ENCODE measurements at places on chromosomes 12 and 14.

DNA sequence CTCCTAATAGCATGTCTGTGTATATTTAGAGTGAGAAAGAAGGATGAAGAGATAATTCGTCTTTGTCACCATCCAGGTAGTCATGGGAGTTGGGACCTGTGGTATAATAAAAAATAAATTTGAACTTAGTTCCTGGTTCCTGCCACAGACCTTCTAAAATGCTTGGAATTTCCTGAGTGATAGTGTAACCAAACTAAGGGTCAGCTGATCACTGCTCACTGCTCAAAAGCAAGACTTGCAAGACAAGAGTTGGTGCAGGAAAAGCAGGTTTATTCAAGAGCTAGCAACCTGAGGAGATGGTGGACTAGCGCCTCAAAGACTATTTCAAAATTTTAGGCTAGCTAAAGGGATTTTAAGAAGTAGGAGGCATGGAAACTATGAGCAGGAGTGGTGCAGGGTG is 19.1 kb downstream of the ANG start:
- no peak for ATAC-seq

GRCh38 chr12:31491241-31491794 is 99.6 kb downstream of the DENND5B start:
- no peak for ATAC-seq

- no peak for ATAC-seq
These were observed 594.3 kb downstream of the LRFN5 start for GRCh38 chr14:42200957-42201356.

DNA sequence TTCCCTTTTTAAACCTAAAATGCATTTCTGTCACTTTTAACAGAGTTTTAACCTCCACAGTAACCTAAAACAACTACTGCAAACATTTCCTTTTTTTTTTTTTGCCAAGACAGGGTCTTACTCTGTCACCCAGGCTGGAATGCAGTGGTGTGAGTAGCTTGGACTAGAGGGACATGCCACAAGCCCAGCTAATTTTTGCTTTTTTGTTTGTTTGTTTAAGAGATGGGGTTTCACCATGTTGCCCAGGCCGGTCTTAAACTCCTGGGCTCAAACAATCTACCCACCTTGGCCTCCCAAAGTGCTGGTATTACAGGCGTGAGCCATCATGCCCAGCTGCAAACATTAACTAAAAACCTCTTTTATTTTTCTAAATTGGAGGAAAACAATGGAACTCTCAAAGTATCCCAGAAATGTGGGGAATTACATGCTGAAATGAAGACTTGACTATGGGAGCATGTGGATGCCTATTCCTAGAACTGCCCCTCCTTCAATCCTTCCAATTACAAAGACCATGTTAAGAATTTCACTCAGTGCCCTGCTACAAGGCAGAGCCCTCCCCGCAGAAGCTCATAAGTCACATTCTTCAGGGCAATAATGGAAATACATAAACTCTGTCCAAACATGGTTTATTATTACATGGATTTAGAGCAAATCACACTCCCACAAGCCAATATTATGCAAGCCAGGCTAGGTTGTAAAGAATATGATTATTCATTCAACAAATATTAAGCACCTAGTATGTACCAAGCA is 66.9 kb downstream of the C12orf56 start:
- no peak for ATAC-seq

- no peak for ATAC-seq
These were observed 67.2 kb upstream of the HMGA2 start for GRCh38 chr12:65756956-65757511.

- ATAC-seq = no peak
These were observed 222.8 kb downstream of the C12orf42 start for GRCh38 chr12:103272949-103273348.

DNA sequence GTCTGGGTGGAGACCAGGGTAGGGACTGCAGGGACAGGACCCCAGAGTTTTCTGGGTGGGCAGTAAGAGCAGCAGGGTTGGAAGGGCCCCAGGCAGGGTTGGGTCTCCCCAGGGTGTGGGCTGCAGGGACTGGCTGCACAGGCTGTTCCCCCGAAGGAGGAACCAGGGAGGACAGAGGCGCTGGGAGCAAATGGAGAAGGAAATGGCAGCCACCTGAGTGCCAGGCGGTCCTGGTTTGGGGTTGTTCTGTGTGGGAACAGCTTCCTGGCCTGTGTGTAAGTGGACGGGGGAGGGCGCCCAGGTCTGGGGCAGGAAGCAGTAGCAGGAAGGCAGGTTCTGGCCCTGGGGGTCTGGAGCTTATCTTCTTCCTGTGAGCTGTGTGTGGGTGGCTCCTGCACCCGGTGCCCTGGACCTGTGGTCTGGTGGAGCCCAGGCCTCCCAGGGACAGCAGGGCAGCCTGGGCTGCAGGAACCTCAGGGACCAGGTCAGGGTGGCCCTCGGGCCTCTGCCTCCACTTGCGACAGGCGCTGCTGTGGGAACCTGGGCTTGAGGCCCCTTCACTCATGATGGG is 372.8 kb downstream of the TMEM121 start:
- no peak for ATAC-seq

Measured in gastroesophageal sphincter (tissue), 4 donors.